ENCODE measurements at places on chromosomes 5 and 9.

DNA sequence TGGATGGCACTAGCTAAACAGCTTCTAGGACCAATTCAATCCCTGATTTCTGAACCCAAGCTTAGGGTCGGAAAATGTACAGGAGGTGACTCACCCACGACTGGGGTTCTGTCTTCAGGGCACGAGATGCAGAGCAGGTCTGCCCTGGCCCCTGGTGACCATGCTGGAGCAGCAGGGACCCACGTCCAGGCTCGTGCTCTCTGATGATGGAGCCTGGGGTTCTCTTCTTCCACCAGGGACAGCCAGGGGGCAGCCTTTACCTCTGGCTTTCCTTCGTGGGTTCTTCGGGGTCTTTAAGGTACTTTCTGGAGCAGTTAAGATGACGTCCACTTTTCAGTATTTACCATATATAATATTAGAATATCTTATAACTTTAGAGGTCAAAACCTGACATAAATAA, 2.1 kb downstream of the CFAP77 start:
- peak; percentile 39 for DNase-seq

- DNase-seq, result no peak
Observed at GRCh38 chr9:114313186-114313585, 9.7 kb upstream of the ORM1 start.

GRCh38 chr5:171311322-171312077, 2.5 kb downstream of the TLX3 start:
- DNase-seq, result peak; percentile 69

DNA sequence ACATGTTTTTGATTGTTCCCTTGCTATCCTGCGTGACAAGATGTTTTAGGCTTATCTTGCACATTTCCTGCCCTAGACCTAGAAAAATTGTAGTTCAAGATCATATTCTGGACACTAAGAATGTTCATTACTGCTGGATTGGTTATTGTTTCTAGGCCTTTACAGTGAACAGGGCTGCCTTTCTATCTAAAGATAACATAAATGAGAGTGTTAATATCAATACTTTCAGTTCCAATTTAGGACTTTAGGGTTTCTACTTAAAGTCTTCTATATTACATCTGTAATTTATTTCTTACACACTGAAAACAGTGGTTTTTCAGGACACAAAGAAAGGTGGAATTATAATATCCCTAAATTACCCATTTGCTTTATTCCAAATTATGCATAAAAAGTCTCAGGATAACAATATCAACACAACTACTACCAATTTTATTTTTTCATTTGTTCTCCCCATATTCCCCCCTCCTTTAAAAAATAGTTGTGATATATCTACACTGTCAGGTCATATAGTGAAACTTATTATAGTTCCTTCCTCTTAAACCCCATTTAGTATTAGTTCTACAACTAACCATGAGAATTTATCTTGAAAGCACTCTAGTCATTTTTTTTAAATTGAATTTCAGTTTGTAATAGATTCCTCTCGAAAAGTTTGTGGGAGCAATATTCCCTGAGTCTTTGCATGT, 293.9 kb upstream of the RIOK2 start:
- peak; percentile 15 for DNase-seq

- no peak for DNase-seq
Observed at GRCh38 chr5:86878250-86878649, 260.5 kb downstream of the COX7C start.

- no peak for DNase-seq
Observed at GRCh38 chr9:106560540-106560939, 302.4 kb upstream of the ZNF462 start.

DNA sequence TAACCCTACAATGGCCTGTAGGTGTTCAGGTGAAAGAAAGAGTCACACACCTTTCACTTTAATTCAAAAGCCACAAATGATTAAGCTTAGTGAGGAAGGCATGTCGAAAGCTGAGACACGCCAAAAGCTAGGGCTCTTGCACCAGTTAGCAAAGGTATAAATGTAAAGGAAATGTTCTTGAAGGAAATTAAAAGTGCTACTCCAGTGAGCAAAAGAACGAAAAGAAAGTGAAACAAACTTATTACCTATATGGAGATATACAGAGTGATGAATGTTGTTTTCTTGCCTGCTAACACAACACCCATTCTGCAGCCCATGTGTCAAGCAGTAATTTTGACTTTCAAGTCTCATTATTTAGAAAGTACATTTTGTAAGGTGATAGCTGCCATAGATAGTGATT, 254.2 kb upstream of the SLC24A2 start:
- DNase-seq, result no peak

DNA sequence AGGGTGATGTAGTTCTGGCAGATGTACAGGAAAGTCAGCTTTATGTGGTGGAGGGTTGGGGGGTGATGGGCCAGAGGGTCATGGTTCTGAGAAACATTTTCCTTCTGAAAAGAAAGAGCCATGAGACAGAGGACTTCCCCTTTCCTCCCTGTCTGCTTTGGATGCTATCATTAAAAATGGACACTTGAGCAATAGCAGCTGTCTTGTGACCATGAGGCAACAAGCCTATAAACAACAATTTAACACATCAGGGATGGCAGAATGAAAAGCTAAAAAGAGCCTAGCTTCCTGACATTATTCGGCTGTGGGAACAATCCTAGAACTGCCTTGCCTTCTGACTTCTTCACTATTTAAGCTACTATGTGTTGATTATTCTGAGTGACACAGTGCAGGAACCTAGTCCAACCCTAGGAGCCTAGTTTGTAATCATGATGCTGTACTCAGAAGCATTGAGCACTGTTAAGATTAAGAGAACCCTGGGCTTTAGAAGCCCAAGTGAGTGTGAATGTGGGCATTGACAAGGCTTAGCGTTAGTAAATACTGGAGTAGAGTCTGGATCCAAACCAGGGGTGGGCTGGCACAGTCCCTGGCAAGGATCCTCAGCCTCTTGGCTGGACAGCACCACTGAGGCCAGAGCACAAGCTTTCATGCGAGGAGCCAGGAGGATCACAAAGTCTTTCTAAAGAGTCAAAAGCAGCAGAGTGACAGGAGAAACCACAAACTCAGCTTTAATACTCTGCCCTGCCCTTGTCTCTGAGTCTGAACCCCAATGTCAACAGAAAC, 178.5 kb upstream of the EGFLAM start:
- no peak for DNase-seq

GRCh38 chr5:90307782-90308181, 101.8 kb downstream of the CETN3 start:
- DNase-seq, result no peak

DNA sequence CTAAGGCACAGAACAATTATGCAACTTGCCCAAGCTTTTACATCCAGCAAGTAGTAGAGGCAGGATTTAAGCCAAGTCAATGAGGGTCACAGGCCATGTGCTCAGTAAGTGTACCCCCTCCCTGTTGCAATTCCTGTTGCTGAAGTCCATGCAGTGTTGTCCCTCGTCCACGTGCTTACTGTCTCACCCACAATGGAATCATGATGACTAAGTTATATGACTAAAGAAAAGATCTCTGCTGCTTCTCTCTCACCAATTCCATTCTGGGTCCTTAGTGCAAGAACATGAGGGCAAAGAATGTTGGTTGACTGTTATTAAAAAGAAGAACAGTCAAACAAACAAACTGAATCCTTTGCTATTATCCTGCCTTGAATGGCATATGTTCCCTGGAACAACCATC, 233.6 kb upstream of the SLC24A2 start:
- DNase-seq, result no peak

DNA sequence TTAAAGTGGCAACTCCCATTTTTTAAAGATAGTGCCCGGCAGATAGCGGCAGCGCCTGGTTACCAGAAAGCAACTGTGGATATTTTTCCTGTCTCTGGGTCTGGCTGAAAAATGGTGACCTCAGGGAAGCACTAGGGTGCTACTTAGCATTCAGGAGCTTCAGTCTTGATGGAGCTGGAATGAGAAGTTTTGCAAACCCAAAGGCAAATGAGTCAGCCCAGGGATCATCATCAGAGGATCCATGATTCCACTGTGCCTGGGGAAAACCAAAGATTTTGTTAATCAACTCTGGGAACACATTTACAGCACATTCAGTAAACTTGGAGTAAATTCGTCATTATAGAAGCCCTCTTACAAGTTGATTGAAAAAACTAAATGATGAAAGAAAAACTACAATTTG, 26.7 kb downstream of the F2R start:
- no peak for DNase-seq

- DNase-seq, result no peak
Observed at GRCh38 chr9:121613009-121613752, 38.3 kb upstream of the DAB2IP start.

GRCh38 chr9:114845373-114845772, 39.5 kb upstream of the TNFSF15 start:
- no peak for DNase-seq

DNA sequence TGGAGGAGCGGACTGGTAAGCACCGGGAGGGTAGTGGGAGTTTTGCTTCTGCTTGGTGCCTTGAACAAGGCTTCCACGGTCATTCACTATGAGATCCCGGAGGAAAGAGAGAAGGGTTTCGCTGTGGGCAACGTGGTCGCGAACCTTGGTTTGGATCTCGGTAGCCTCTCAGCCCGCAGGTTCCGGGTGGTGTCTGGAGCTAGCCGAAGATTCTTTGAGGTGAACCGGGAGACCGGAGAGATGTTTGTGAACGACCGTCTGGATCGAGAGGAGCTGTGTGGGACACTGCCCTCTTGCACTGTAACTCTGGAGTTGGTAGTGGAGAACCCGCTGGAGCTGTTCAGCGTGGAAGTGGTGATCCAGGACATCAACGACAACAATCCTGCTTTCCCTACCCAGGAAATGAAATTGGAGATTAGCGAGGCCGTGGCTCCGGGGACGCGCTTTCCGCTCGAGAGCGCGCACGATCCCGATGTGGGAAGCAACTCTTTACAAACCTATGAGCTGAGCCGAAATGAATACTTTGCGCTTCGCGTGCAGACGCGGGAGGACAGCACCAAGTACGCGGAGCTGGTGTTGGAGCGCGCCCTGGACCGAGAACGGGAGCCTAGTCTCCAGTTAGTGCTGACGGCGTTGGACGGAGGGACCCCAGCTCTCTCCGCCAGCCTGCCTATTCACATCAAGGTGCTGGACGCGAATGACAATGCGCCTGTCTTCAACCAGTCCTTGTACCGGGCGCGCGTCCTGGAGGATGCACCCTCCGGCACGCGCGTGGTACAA, 556 bp downstream of the PCDHGC3 start:
- peak; percentile 36 for DNase-seq

GRCh38 chr9:20499013-20499412, 123.3 kb downstream of the MLLT3 start:
- DNase-seq, result no peak

DNA sequence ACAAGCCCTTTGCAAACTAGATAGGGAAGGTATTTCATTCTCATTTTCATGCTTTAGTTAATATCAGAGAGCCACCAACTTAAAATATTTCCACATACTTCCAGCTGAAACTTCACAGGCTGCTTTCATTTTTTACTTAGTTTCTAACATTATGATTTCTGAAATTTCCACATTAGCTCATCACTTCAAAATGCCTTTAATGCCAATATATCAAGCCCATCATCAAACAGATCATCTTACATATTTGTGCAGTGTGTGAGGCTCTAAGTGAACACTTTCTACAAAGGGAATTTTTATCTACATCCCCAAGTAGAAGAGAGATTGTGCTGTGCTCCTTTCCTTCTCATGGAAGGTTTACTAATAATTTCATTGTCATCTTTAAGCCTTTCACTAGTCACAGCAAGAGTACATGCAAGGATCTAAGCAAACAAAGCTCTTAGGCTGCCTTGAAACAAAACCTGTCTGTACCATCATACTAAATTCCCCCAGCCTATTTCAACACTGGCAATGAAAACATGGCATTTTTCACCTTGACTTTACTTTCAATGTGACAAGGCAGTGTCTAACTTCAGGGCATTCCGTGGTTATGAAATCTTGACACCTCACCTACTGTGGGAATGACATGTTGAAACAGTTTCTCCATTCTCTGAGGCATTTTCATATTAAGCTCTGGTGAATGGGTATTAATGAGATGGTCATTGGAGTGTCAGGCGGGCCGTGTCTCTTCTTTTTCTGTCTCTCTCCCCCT, 45.4 kb downstream of the PPP2R2B start:
- no peak for DNase-seq

DNA sequence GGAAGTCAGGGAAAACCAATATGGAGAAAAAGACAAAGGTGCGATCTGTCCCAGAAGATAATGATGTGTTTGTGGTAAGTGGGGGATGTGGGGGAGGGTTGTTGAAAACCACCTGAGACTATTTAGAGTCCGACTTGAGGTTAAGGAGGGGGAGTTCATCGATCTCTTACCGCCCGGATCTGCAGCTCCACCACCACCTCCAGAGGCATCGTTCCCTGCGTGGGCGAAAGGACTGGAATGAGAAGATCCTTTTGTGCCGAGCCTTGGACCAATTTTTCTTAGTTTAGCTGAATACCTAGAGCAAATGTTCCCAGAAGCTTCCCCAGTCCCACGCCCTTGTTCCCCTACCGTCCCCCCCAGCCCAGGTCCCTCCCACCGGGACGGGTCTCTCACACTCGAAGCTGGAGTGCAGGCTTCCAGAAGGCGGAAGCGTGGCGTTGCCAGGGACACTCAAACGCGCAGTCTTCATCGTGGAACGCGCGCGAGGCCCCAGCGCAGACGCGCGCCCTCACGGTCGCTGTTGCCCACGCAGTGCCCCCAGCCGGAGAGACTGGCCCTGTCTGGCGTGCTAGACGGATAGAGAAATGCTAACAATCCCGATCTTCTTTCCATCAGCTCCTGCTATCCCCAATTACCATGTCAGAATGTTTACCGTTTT, at the start of gene SPATA6L:
Gene SPATA6L (minus strand): TSS at position 439 of the 658 bp plus-strand sequence. CDS start 230 bp downstream, at position 209.
- DNase-seq, result peak; percentile 59
